Mucosa of descending colon (tissue), 3 donors: ENCODE measurements at places on chromosomes 1 and 21.

DNA sequence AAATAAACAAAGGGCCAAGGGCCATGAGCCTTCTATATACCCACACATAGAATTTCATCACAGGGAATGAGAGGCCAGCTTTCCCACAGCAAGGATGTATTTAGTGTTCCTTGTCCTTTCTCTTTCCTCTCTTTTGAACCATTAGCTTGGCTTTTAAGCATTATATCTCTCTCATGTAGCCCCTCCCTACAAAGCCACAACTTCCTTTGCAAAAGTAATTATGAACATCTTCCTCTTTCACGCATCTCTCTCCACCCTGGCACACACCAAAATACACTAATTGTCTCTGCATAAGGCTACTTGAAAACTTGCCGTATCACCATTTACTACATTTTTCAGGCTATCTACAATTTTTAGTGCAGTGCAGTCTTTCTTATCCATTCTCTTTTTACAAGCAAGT lies 1.9 kb upstream of the AK5 start:
- DNase-seq: no peak

GRCh38 chr1:234607109-234608024 lies 2.6 kb downstream of the IRF2BP2 start:
- peak; percentile 69 for DNase-seq

GRCh38 chr21:42388740-42389448 lies 7.0 kb downstream of the TMPRSS3 start:
- peak; percentile 45 for DNase-seq

DNA sequence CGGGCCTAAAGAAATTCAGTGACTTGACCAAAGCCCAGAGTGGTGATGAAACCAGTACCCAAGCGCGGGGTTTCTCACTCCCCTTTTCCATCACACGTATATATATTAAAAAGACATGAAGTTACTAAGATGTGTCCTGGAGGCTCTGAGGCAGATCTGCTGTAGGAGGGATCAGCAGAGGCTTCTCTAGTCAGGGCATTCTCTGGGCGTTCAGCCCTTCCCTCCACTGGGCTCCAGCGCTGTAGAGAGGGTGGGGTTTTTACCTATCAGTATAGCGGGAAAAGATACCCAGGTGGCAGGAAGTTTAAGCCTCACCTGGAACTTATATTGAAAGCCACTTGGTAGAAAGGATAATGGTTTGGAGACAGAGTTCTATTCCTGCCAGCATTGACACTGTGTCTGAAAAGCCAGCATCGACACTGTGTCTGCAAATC lies 862 bp upstream of the PLEKHO1 start:
- DNase-seq: no peak

DNA sequence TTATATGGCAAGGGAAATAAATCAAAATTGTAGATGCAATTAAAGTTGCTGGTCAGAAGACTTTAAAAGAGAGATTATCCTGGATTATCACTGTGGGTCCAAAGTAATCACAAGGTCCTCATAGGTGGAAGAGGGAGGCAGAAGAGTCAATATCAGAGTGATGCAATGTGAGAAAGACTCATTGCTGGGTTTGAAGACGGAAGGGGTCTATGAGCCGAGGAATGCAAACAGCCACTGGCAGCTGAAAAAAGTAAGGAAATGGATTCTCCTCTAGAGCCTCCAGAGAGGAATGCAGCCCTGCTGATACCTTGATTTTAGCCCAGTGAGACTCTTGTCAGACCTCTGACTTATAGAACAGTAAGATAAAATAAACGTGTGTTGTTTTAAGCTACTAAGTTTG lies 59.8 kb upstream of the MUTYH start:
- no peak for DNase-seq

DNA sequence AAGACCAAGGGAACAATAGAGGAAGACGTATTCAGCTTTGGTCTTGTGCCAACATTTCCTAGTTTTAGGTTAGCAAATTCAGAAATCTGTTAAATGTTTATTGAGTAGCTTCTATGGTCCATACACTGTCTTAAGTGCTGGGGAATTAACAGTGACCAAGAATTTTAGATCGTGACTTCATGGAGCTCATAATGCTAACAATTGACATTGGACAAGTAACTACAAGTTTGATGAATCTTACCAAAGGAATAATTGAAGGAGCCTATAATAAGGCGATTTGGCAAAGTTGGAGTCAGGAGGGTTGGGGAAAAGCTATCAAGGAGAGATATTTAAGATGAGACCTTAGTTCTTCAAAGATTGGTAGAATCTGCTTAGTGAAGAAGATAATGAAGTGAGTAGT lies 1.4 kb upstream of the SLAMF9 start:
- DNase-seq: no peak

DNA sequence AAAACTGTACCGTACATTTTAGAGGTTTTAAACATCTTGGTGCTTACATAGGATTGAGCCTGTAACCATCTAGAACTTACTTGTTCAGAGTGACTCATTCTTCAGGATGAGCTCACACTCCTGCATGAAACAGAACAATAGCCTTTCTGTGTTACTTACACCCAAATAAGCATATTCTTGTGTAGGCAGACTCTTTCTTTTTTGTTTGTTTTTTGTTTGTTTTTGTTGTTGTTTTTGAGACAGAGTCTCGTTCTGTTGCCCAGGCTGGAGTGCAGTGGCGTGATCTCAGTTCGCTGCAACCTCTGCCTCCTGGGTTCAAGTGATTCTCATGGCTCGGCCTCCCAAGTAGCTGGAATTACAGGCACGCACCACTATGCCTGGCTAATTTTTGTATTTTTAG lies 3.8 kb upstream of the CA6 start:
- DNase-seq: no peak

GRCh38 chr1:11653861-11654136 lies 430 bp downstream of the FBXO2 start:
- no peak for DNase-seq

DNA sequence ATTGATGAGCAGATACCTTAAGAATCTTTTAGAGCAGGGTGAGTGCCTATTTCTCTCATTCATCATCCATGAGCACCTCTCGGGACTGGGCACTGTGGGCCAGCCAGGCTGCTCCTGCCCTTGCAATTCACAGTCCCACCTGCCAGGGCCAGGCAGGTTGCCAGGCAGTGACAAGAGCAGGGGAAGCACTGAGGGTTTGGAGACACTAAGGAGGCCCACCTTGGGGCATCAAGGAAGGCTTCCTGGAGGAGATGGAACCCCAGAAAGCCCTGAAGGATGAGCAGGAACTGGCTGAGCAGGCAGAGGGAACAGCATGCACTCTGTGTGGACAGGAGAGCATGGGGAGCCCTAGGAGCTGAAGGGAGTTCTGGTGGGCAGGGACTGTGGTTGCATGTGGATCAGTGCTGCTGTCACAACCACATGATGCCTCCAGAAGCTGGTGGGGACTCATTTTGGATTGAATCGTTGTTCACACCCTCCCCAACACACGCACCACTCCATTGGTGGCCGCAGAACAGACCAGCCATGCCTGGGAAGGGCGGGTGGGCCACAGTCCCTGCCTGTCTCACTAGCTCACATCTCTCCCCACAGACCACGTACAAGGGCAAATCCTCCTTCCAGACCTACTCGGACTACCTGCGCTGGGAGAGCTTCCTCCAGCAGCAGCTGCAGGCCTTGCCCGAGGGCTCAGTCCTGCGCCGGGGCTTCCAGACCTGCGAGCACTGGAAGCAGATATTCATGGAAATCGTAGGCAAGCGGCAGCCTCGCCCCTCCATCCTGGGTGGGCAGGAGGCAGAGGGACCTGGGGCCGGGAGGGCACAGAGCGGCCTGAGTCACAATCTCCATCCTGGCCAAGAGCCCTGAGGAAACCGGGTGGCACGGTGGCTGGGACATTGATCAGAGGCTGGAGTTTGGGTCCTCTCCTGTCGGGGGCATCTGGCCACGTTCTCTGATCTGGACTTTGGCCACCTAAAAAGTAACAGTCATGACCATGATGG lies 55.1 kb downstream of the DISP3 start:
- no peak for DNase-seq

DNA sequence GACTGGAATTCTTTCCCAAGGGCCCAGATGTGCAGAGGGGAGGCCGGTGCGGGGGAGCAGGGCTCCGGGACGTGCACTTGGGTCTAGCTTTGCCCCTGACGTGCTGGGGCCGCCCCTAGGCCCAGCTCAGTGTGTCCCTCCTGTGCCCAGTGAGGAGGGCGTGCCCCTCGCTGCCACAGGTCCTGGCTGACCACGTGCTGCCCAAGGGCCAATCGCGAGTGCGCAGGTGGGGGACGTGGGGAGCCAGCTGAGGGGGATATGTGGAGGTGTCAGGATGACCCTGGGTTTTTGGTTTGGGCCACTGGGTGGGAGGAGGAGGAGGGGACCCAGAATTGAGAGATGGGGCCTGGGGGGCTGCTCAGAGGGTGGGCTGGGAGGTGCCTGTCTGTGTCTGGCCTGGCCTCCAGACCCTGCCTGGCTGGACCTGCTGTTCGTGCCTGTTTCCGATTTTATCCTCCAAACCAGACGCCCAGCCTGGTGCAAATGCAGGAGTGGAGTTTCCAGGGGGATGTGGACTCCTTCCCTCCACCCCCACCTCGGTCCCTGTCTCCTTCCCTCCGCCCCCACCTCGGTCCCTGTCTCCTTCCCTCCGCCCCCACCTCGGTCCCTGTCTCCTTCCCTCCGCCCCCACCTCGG lies 6.1 kb upstream of the RNF223 start:
- DNase-seq: peak; percentile 64

DNA sequence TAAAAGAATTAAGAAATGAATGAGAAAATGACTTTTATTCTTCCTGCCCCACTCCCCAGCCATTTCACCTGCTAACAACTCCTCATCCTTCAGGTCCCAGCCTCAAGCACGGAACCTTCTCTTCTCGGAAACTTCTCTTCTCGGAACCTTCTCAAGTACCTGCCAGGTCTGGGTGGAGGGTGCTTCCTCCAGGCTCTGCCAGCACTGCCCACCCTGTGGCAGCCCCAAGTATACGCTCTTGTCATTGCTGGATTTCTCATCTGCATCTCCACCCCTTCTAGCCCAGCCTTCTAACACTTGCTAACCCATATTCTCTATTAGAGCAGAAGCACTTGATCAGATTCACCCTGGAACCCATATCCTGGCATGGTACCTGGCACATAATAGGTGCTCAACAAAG lies 3.9 kb upstream of the IFFO2 start:
- no peak for DNase-seq

GRCh38 chr1:24961961-24962861 lies 32.1 kb upstream of the RUNX3 start:
- no peak for DNase-seq

- no peak for DNase-seq
Observed at GRCh38 chr1:226956942-226957713, 17.0 kb downstream of the COQ8A start.

DNA sequence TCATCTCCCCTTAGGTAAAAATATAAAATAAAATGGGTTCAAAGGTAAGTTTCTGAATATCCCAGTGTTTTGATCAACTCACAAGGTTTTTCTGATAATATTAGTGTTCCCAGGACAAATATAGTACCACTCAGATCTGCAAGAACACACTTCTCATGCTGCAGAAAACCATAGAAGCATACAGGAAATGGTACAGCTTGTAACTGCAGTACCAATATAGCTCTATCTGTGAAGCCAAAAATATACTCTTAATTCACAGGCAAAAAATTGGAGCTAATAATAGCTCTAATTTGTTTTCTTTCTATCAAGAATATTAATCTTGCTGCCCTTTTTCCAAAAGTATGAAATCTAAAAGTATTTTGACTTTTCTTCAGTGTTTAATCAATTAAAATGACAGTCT lies 13.2 kb downstream of the VPS45 start:
- no peak for DNase-seq

DNA sequence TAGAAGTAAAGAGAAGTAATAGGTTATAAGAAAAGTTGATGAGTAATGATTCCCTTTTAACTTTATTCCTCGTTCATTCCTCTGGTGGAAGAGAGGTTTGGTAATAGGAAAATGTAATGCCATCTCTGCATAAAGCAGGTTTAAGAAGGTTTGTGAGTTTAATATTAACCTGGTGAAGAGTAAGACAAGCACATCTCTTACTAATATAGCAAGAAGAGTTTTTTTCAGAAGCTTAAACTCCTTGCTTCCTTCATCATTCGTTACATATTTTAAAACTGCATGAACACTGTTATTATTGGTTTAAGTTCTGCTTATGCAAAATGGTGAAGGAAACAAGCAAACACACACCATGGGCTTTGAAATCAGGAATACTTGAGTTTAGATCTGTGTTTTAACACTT lies 9.2 kb upstream of the PLA2G4A start:
- DNase-seq: no peak

- DNase-seq: no peak
Observed at GRCh38 chr1:21867451-21867996, 55.5 kb downstream of the LDLRAD2 start.

DNA sequence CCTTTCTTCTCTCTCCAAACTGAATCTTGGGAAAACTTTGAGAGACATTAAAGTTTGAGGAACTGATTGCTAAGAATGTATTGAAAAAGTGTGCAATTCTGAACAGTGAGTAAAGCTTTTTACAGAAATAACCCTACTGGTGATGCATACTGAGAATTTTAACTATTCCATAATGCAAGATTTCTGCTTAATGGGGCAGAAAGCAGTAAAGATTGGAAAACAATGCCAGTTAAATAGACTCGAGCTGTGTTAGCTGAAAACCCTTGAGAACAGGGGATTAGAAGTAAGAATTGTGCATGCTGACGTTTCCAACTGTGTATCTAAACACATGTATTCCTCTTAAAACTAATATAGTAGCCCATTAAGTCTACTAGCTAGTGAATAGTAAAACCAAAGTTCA lies 1500.2 kb upstream of the PRMT6 start:
- DNase-seq: no peak

GRCh38 chr1:209416039-209416438 lies 167.5 kb upstream of the CAMK1G start:
- DNase-seq: no peak

DNA sequence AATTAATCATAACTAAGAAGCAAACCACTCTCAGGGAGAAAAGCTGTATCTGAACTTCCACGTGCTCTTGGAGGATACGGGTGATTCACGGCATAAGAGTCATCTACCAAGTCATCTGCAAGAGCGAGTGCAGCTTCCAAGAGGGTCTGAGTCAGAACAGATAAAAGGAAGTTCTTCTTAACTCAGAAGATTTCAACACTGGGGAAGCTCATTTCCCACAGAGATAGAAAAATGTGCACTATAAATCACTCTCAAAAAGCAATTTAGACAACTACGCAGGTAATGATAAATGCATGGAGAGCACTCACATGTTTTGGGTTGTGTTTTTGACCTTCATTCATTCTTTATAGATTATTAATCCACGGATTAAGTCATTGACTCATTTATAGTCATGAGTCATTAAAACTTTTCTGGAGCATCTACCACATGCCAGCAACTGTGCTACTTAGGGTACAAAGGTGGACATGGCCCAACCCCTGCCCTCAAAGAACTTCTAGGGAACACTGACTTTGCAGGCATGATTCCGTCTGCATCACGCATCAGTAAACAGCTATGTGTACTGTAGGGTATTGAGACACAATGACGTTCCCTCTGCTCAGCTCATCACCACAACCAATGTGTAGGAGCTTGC lies 20.8 kb downstream of the KCNJ15 start:
- DNase-seq: no peak

- no peak for DNase-seq
Observed at GRCh38 chr1:246008363-246008831, 498.7 kb downstream of the SMYD3 start.

GRCh38 chr1:232690285-232690935 lies 60.5 kb upstream of the SIPA1L2 start:
- DNase-seq: peak; percentile 29

GRCh38 chr1:226734611-226735153 lies 4.4 kb downstream of the ITPKB start:
- no peak for DNase-seq
